Activated CD8-positive, alpha-beta T cell treated with anti-CD3 and anti-CD28 coated beads, Interleukin-2, amount 10 ng/mL, durations not matched to agents 7 days and 5 days (primary cell): ENCODE measurements at places on chromosomes 16 and 17. TPM values are rescaled to one million over a fixed set of nuclear protein-coding genes. Genes with fewer than 3 reads are reported as not detected.
A peak's percentile ranks its signal among the peaks of the same experiment; 100 is the strongest.

Gene TRPV3
- total RNA-seq: 0.37 TPM

Gene NLRC3
- total RNA-seq: 94.6 TPM

Gene TEKT5
- total RNA-seq: not detected

Gene GH1
- not detected for total RNA-seq

Gene OTOA
- total RNA-seq: not detected

Gene USB1
- 67.0 TPM for total RNA-seq

Gene CD19
- total RNA-seq: 0.68 TPM

Gene ZNF785
- total RNA-seq: 11.7 TPM

Gene MPV17L
- not detected for total RNA-seq

Gene CBFB
- 235 TPM for total RNA-seq

Gene SALL1
- not detected for total RNA-seq

Gene ASGR1
- total RNA-seq: 0.63 TPM

Gene CCDC40
- total RNA-seq: not detected

Gene ANKRD40CL
- total RNA-seq: not detected

Gene PRR15L
- total RNA-seq: not detected

Gene ATP2C2
- total RNA-seq: not detected

Gene SLC2A4
- not detected for total RNA-seq

Gene CMIP
- 62.5 TPM for total RNA-seq

GRCh38 chr16:58249388-58249779 is 45.4 kb downstream of the PRSS54 start:
- DNase-seq: no peak

GRCh38 chr17:13016881-13017654 is 759 bp downstream of the ELAC2 start:
- no peak for DNase-seq

GRCh38 chr17:29982991-29983653 is 41.7 kb downstream of the EFCAB5 start:
- DNase-seq: no peak

- no peak for DNase-seq
These were observed 26.8 kb upstream of the SNTB2 start for GRCh38 chr16:69160192-69160591.

DNA sequence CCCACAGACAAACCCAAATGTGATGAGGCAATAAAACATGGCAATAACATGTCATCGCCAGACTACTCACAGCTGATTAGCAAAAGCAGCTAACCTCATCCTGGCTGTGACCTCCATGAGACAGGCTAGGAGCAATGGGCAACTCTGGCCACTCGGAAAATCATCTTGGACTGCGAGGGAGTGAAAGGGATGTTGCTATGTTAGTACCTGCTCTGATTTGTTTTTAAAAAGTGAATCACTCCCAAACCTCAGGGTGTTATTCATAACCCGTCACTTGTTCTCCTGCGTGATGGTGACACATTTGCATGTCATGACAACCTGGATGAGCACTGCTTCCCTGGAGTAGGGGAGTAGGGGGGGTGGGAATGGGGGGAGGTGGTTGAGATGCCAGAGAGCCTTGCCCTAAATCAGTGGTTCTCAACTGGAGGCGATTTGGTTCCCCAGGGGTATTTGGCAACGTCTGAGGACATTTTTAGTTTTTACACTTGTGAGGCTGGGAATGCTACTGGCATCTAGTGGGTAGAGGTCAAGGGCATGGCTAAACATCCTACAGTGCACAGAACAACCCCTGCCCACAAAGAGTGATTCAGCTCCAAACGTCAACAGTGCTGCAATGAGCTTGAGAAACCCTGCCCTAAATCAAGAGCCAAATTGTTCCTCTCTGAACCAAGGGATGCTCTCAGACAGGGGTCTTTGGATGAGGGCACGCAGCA is 241.7 kb downstream of the SOX9 start:
- no peak for DNase-seq

GRCh38 chr17:9977180-9977575 is 72.1 kb upstream of the RCVRN start:
- DNase-seq: no peak

GRCh38 chr16:12546918-12547607 is 256.6 kb downstream of the CPPED1 start:
- DNase-seq: no peak

GRCh38 chr17:8711291-8711690 is 33.3 kb downstream of the CCDC42 start:
- no peak for DNase-seq

DNA sequence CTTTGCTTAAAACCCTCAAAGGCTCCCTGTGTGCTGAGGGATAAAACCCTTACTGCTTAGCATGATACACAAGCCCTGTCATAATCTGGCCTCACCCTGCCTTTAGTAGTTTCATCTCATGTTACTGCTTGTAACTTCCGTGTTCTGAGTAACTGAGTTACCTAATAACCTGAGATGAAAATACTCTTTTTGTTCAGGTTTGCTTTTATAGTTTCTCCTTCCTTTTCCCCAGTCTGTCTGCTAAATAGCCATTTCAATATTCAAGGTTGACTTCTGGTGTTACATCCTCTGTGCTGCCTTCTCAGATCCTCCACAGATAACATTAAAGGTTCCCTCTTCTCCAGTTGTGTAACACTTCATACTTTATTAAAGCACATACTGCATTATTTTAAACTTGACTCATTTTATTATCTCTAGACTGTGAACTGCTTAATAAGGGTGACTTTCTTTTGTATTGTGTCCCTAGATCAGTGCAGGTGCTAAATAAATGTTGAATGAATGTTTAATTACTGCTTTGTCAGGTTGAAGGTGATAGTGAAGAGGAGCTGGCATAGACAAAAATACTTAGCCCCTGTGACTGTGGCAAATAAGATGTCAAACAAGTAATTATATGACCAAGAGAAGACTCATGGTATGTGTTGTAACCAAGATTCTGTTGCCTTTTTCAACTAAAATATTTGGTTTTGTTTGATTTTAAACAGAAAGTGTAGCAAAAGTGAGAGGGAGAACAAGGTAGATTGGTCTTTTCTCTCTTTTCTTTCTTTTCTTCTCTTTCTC is 47.8 kb downstream of the NFAT5 start:
- no peak for DNase-seq

GRCh38 chr17:79543531-79543930 is 67.3 kb downstream of the RBFOX3 start:
- no peak for DNase-seq

- DNase-seq: no peak
These were observed 46.5 kb downstream of the GAS7 start for GRCh38 chr17:10151667-10152496.

DNA sequence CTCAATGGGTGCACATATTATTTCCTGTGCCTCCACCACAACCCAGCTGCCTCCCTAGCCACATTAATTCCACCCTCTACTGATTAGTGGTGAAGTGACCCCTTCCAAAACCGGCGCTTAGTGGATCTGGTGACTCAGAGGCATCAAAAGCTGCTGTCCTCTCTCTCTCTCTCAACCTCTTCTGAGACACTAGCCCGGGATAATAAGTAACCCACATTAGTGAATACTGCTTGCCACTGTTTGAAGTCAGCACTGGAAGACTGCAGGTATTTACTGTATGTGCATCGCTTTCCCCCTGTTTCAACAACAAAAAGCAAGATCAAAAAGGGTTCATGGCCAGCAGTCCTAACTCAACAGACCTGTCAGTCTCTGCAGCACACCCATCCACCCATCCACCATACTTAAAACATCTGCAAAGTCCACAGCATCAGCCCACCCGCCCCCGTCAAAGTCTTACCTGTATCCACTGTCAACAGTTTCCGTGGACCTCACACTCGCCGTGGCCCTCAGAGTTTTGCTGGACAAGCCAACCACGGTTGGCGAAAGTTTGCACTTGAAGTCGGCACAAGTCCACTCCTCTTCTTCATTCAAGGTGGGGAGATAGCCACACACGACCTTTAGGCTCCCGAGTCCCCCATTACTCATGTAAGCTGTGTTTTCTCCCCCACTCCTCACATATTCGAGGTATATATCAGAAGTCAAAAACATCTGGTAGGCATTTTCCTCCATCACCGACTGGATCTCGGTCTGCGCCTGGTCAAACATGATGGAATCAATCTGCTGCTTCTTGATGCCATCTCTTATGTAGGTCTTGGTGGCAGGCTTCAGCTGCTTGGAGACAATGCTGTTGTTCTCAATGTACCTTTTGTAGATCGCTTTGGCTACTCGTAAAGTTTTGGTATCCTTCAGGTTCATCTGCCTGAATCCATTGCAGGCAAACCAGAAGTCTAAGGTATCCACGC is 3.8 kb downstream of the AXIN2 start:
- peak; percentile 51 for DNase-seq

DNA sequence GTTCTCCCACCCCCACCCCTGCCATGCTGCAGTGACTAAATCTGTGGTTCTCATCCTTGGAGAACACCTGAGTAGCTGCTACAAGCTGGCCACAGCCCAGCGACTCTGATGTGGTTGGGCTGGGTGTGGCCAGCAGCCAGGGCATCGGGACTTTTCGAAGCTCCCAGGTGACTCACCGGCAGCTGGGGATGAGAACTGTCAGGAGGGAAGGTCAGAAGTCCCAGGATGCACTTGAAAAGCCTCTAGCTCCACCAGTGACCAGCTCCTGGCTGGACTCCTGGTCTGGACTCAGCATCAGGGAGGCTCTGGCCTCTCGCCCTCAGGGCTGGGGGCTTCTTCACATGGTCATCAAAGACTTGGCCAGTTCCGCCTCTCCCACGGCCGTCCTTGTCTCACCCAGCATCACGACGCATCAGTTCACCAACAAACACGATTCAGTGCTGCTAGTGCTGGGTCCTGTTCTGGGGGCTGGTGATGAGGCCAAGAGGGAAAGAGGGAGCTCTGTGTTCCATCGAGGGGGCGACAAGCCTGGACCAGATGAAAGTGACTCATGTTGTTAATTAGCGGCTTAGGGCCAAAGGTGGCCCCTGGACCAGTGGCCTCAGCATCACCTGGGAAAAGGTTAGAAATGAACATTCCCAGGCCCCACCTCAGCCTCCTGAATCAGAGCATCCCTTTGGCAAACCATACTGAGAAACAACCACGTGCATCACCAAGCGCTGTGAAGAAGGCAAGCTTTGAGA is 3.9 kb upstream of the C17orf99 start:
- no peak for DNase-seq

- DNase-seq: no peak
These were observed 120.2 kb upstream of the CACNG3 start for GRCh38 chr16:24135624-24136565.

GRCh38 chr16:85188822-85189672 is 76.8 kb upstream of the CIBAR2 start:
- DNase-seq: no peak

DNA sequence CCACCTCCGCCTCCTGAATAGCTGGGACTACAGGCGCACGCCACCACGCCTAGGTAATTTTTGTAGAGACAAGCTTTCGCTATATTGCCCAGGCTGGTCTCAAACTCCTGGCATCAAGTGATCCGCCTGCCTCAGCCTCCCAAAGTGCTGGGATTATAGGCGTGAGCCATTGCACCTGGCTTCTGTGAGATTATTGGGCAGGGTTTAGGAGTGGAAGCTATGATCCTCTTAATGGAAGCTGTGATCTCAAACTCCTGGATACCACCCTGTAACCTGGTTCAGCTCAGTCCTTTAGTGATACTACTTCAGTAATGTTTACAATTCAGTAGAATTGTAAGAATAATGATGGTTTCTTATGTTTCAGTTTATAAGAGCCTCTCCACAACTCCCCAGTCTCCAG is 14.1 kb downstream of the NFE2L1 start:
- no peak for DNase-seq

DNA sequence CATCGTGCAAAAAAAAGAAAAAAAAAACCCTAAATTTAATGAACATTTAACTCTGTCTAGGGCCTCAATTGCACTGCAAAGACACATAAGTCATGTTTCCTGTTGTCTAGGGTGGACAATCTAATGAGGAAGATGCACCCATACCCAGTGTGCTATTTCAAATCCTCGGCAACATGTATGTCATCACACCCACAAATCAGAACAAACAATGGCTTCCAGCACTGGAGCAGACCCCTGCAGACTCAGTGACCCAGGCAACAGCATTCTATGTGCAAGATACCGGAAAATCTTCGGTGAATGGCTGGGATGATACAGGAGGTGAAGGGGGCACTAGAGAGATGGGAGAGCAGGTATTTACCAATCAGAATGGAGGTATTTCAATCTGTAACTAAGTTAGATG is 221.7 kb upstream of the XYLT1 start:
- no peak for DNase-seq

DNA sequence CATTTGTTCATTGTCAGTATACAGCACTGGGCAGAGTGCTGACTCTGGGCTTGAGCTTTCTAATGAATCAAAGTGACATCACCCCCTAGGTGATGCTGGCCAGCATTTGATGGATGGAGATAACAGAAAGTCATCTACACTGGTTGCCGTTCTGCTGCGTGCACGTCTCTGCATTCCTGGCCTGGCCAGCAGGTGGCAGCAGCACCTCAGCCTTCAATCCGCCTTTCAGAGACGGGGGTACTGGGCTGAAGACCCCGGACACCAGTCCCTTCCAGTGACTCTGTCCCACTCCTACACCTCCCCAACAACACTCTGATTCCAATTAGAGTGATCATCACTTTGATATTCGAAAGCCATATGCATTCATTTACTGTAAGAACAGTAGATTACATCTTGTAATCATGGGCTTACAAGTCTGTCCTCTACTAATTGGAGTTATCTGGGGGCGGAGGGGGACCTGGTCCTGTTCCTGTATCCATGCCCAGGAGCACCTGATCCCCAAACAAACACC is 6.0 kb downstream of the CPSF4L start:
- peak; percentile 68 for DNase-seq

DNA sequence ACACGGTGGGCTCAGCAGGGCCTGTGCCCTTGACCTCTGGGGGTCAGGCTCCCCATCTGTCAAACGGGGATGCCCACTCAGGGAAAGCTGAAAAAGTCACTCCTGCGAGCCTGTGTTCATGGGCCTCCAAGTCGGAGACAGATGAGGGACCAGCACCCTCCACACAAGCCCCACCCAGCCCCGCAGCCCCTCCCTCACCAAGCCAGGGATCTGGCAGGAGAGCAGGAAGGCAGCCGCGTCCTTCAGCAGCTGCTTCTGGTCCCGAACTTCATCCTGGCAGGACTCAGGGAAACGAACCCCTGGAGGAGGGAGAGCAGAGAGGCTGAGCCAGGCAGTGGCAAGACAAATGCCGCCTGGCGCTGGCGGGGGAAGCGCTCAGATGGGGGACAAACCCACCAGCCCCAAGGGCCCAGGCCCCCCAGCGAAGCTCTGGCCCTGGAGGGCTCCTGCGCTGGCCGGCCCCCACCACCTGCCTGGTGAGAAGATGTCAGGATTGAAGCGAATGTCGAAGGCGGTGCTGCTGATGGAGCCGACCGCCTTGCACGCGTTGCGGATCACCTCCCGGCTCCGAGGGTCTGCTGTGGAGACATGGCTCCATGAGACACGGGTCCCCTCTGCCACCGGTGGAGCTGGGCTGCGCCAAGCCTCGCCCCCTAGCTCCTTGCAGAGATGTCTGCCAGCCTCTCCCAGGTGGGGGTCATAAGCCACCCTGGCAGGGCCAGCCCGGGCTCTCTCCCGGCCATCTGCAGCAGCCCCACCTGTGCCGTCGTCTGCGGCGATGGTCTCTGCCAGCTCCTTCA is 15.4 kb downstream of the CLUH start:
- DNase-seq: no peak
